ACHN (cell line): ENCODE measurements at places on chromosomes 16 and 17.

DNA sequence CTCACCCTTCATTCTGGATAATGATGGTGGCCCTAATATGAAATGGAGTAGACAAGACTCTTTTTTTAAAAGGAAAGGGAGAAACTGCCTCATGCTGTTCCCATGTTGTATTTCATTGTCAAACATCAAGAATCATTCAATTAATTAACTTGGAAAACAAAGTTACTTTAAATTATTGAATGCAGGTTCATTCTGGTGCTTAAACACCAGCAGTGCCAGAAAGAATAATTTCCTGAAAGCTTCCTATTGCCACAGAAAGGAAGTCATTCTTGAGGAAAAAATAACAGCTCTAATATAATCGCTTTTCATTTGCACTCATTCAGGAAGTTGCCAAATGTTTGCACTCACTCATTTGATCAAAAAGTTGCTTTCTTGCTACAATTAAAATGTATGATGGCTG lies 497.1 kb upstream of the CDH11 start:
- DNase-seq, result no peak

DNA sequence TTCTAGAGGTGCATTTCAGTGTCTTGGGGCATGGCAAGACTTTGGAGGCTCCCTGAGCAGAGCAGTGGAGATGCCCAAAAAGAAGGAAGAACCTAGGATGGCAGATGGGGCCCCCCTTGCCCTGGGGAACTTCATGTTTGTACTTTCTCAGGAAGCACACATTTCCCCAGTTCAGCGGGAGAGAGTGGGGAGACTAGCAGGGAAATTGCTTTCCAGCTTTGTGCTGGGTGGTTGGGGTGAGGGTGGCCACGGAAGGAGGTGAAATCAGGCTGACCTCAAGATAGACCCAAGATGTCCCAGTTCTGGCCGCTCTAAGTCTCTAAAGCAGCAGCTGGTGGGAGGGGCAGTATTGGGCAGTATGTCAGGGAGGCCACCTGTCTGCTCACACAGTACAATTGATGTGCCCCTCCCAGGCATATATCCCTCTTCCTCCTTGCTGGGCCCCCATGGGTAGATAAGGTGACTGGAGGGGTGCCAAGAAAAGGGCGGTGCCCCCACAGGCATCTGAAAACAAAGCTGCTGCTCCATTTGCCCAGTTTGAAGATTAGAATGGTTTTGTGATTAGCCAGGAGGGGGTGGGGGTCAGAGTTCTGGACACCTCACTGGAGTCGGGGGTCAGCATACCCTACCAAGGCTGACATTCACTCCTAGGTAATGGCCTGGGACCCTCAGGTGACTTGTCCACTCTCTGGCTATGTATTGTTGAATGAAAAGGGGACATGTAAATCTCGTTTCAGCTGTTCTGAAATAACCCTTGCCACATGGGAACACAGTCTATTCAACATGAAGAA lies 17.1 kb upstream of the NAGLU start:
- peak; percentile 29 for DNase-seq

- peak; percentile 87 for DNase-seq
Measured at GRCh38 chr17:1590029-1590746, 27.6 kb upstream of the PITPNA start.

DNA sequence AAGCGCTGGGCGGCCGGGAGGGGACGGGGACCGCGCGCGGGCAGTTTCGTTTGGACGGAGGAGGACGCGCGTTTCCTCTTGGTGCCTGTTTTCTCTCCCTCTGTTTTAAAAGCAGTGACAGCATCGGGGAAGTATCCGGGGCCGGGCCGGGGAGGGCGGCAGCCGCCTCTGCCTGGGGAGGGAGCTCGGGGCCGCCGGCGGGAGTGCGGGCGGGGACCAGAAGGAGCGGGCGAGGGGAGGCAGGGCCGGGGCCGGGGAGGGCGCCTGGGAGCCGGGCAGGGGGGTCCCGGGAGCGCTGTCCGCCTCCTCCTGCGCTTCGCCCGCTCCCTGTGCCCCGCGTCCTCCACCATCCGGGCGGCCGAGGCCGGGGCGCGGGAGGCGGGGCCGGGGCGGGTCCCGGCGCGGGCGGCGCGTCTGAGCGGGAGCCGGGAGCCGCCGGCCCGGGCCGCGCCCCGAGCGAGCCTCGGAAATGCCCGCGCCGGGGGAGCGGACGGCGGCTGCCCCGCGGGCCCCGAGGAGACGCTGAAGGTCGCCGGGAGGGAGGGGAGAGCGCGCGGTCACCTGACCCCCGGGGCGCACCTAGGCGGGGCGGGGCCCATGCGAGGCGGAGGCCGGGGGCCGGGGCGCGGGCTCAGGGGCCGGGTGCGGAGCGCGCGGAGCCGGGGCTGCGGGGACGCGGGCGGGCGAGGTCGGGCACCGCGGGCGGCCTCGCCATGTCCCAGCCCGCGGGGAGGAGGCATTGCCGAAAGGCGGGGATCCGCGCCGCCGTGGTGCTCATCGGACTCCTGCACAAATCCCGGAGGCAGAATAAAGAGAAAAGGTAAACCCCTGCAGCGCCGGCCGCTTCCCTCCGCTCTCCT lies 57.3 kb downstream of the RAP1GAP2 start:
- DNase-seq, result peak; percentile 22

DNA sequence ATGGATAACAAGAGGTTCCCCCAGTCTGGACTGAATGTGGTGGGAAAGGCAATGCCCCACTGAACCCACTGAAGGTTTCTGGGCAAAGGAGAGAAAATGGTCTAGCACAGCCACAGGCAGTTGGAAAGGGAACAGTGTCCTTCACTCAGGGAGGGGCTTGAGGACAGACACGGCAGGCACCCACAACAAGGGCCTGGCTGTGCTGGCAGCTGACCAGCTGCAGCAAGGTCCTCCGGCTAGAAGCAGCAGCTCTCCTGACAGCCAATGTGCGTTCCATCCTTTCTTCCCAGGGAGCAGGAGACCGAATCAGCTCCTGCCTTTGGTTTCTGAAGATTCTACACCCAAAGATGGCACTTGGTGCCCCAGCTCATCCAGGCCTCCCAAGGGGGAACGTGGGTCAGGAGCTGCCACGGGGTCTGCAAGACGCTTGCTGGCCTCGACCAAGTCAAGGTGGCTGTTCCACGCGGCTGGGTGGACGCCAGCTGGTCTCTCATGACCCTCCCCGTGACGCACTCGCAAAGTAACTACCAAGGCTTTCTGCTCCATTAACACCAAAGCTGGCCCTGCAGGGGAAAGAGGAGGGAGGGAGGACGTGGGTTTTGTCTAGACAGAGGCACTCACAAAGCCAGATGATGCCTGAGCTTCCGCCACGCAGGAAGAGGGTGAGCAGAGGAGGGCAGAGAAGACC lies 11.1 kb downstream of the ABR start:
- no peak for DNase-seq

- peak; percentile 75 for DNase-seq
Measured at GRCh38 chr17:32159586-32160438, 17.5 kb downstream of the RHOT1 start.

DNA sequence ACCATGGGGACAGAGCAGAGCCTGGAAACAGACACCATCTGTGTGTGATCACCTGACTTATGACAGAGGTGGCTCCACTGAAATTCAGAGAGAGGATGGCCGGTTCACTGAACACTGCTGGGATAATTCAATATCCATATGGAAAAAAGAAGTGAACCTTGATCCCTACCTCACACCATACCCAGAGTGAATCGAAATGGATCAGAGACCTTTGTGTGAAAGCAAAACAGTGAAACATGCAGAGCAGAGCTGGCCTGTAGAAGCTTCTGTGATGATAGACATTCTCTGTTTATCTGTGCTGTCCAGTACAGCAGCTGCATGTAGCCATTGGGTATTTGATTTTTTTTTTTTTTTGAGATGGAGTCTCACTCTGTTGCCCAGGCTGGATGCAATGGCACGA lies 20.3 kb downstream of the ADCY7 start:
- no peak for DNase-seq

DNA sequence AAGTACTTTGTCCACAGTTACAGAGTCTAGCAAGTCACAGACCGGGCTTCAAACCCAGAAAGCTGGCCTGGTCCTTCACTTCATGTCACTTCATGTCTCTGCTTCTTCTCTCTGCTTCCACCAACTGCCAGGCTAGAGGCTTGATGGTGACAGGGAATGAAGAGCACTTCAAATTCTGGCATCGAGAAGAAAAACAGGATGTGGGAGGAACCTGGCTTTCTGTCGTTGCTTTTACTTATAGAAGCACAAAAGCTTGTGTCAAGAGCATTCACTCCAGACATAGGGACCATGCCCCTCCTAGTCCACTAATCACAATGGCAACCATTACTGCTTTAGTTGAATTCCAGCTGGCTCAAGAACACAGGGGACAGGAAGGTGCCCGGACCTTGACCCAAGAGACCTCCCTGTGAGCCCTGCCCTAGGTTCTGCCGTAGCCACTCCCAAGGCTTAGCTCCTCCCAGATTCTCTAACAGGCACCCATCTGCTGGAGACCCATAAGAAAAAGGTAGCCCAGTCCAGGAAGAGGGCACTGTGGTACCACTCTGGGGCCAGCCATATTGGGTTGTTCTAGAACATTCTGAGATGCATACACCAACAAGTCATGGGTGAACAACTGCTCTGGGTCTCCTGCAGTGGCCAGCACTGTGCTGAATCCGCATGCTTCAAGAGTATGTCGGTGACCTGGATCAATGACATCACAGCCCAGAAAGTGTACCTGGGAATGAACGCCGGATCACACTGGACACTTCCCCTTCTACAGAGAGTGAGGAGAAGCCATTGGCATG lies 181.8 kb downstream of the C16orf95 start:
- no peak for DNase-seq

GRCh38 chr16:59887856-59888255 lies 1153.7 kb upstream of the GOT2 start:
- DNase-seq, result no peak

GRCh38 chr16:88327561-88328312 lies 55.0 kb upstream of the ZNF469 start:
- no peak for DNase-seq

DNA sequence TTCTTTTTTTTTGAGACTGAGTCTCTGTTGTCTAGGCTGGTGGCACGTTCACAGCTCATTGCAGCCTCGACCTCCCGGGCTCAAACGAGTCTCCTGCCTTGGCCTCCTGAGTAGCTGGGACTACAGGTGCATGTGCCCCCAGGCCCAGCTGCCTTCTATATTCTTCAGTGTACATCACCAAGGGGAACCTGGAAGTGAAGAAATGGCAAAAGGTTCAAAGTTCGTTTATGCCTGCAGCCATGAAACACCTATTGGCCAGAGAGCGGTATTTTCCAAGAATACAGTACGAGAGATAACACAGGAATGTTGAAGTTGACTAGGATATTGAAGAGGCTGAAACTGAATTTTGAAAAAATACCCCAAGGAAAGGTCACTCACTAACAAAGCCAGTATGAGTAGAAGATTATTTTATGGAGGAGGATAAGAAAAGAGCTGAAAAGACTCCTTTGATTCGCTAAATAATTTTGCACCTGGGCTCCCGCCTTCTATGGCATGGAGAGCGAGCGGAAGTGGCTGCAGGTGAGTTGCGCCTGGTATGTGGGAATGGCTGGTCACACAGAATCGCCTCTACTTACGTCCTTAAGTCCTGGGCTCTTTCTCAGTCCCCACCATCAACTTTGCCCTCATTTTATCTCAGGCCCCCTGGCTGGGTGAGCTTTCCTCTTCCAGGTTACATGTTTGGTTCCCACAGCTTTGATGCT lies 9.8 kb downstream of the ST6GALNAC1 start:
- no peak for DNase-seq

DNA sequence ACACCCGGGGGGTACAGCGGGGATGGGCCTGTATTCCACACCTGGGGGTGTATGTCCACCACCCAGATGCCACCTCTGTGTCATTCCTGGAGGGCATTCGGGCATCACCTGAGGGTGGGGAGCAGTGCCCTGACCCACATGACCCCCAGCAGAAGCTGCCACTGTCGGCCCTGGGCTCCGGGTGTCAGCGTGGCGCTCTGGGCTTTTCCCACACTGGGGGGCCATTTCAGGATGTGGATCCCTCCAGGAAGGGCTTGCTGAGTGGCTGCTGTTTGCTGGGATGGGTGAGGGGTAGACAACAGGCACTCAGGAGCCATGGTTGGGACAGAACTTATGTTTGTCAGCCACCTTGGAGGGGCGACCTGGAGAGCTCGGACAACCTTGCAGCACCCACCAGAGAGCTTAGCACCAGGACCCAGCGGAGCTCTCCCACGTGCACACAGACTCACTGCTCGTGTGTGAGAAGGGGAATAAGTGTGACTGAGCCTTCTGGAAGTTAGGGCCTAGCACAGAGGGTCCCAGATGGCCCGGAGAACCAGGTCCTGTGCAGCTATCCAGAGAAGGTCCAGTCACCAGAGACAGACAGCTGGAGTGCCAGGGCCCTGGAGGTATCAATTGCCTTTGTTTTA lies 102.7 kb downstream of the METRNL start:
- no peak for DNase-seq

- no peak for DNase-seq
Measured at GRCh38 chr16:74601126-74601871, 5.6 kb downstream of the GLG1 start.

DNA sequence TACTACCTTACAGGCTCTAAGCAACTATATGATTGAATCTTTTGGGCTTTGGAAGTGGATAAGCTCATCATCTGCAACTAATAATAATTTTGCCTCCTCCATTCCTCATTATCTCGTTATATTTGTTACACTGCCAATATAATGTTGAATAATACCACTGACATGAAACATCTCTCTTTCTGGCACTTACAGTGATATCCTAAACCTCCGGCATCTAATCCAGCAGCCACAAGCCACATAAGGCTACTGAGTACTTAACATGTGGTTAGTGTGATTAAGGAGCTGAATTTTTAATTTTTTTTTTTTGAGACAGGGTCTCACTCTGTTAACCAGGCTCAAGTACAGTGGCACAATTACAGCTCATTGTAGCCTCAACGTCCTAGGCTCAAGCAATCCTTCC lies 9.6 kb downstream of the CDC42EP4 start:
- DNase-seq, result no peak

GRCh38 chr17:40431231-40431602 lies 12.0 kb upstream of the IGFBP4 start:
- no peak for DNase-seq

DNA sequence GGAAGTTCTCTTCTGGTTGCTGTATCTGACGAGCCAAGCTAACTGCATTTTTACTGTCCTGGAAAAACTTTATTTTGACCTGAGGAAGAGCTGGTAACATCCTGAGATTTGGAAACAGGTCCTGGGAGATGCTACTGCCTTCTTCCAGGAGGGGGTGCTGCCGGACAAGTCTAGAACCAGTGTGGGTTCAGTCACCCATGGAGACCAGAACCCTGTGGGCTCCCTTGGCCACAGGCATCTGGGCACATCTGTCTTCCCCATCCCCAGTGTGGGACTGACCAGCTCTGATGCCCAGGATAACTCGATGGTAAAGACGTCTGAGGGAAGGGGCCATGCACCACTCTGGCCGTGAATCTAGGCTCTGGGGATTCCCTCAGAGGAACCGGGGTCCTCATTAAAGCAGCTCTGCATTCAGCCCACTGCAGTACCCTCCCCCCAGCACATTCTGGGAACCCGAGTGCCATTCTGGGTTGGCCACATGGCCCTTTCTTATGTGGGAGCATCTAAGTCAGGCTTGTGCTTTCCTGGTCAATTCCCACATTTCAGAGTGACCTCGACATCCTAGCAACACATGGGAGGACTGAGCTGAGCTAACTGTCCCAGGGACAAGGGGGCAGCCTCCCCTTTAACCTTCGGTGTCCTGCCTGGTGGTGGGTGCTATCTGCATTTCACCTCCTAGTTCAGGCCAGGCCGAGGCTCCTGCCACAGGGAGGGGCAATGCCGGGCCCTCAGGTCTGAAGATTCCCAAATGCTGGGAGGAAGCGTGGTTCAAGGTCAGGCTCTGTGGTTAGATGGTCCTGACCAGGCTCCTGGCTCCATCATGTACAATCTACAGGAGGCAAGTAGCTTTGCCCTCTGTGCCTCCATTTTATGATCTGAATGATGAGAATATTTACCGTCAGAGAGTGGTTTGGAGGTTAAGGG lies 6.4 kb downstream of the C16orf86 start:
- peak; percentile 79 for DNase-seq

- no peak for DNase-seq
Measured at GRCh38 chr17:2419486-2419885, 18.6 kb upstream of the MNT start.
